ENCODE measurements at places on chromosomes 2 and 18.
A peak's percentile ranks its signal among the peaks of the same experiment; 100 is the strongest.

DNA sequence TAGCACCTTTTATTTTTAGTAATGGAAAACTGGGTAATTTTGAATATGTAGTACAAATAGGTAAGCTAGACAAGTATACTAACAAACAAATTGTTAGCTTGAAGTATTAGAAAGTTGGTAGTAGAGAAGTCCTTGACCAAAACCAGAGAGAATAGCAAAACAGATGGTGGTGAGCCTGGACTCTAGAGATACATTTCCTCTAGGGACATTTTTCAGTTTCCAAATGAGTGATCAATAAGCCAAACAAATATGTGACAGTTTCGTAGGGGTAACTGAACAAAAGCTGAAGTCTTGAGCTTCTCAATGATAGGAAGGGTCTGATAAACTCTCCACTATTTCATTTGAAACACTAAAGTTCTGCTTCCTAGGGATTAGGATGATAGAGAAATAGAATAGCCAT is 692.0 kb upstream of the FAM98A start:
- no peak for DNase-seq

GRCh38 chr18:46721331-46721730 is 35.5 kb downstream of the ST8SIA5 start:
- peak; percentile 81 for DNase-seq

GRCh38 chr2:25227576-25227975 is 59.2 kb upstream of the POMC start:
- DNase-seq, result no peak

DNA sequence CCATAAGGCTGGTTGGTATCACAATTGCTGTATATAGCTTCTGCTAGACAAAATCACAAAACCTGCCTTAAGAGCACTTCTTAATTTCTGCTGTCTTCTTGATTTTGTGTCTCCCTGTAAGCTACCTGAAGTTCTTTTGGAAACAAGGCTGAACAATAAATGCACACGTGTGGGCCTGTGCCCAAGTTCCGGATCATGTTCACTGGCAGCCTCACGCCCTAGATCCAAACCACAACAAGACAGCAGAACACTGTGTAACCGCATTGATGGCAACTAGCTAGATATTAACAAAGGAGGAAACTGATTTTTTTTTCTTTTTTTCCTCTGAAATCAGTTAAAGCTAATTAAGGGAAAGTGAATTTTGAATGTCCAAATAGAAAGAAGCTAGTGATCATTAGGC is 81.5 kb upstream of the LYPD6B start:
- peak; percentile 95 for DNase-seq

GRCh38 chr2:167057446-167057845 is 169.2 kb downstream of the XIRP2 start:
- no peak for DNase-seq

GRCh38 chr18:58388736-58389135 is 240.2 kb downstream of the ALPK2 start:
- DNase-seq, result no peak

Data from cerebellar cortex (tissue), 1 donor.